Stimulated activated CD4-positive, alpha-beta T cell treated with anti-CD3 and anti-CD28 coated beads, Interleukin-1b, Interleukin-23, amount 100 ng/mL, for 1 hour (primary cell): ENCODE measurements at places on chromosomes 6 and 20.

DNA sequence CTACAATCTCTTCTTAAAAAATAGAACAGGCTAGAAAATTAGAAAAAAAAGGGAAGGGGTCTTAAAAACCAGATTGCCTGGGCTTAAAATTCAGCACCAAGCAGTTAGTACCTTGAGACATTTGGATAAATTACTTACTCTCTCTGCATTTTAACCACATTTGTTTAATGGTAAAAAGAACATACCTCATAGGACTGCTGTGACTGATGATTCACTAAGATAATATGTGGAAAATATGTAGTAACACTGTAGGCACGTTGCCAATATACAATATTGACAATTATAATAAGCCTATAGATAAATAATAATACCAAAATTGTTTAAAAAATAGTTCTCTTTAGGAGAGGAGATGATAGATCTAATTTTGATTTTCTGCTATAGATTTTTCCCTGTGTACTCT is 750.4 kb downstream of the TENT5A start:
- DNase-seq = no peak

GRCh38 chr6:20024978-20025377 is 187.3 kb downstream of the MBOAT1 start:
- no peak for DNase-seq

GRCh38 chr6:31567531-31568370 is 4.3 kb upstream of the LTA start:
- DNase-seq = no peak

DNA sequence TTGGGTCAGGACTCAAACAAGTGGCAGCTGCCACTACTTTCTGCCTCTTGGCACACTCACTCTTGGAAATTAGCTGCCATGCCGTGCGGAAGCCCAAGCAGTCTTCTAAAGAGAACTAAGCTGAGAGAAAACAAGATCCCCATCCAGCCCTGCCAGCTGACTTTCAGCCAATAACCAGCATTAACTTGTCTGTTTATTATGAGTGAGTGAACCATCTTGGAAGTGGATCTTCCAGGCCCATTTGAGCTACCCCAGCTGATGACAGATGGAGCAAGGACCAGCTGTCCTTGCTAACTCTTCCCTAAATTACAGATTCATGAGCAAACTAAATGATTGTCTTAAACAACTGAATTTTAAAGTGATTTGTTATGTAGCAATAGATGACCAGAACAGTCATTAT is 73.9 kb upstream of the RBM24 start:
- no peak for DNase-seq

GRCh38 chr6:85493389-85493788 is 43.5 kb downstream of the NT5E start:
- no peak for DNase-seq

DNA sequence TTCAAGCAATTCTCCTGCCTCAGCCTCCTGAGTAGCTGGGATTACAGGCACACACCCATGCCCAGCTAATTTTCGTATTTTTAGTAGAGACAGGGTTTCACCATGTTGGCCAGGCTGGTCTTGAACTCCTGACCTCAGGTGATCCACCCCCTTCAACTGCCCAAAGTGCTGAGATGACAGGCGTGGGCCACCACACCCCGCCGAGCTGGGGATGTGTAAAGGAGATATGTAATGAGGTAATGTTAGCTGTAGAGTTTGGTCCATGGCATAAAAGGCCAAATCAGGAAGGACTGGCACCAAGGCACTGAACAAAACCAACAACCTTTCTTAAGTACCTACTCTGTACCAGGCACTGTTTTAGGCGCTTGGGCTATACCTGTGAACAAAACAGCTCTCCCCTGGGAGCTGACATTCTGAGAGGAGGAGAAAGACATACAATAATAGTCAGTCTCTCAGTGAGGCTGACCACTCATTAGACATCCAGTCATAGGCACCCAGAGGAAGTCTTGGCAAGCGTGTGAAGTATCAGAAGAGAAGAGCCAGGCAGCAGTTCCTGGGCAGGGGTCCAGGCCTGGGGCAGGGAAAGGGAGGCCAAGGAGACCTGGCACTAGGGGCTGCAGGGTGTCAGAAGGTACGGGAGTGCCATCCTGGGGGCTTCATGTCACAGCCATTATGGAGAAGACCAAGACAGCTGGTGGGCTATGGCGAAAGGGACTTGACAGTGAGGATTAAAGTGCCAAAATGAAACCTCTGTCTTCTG is 164.8 kb upstream of the DTNBP1 start:
- DNase-seq = no peak
